ENCODE measurements at places on chromosomes 2 and 18.

- DNase-seq: peak; percentile 35
These were observed 209.9 kb downstream of the SEPTIN10 start for GRCh38 chr2:109403841-109404201.

DNA sequence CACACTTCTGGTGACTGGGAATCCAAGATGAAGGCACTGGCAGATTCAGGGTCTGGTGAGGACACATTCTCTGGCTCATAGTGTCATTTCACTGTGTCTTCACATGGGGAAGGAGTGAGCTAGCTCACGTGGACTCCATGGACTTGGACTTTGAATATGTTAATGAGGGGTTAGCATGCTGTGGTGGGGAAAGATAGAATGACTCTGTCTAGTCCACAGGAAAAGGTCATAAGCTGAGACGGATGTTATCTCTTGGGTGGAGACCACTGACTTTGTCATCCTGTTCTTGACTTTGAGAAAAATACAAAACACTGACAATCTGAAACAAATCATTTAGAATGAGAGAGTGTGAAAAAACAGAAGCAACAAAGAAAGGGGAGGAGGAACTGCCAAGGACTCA is 145.9 kb downstream of the PIK3C3 start:
- no peak for DNase-seq

GRCh38 chr2:118250463-118250862 is 162.2 kb downstream of the INSIG2 start:
- DNase-seq: peak; percentile 21

- no peak for DNase-seq
These were observed 45.2 kb downstream of the ITGA6 start for GRCh38 chr2:172472446-172473033.

DNA sequence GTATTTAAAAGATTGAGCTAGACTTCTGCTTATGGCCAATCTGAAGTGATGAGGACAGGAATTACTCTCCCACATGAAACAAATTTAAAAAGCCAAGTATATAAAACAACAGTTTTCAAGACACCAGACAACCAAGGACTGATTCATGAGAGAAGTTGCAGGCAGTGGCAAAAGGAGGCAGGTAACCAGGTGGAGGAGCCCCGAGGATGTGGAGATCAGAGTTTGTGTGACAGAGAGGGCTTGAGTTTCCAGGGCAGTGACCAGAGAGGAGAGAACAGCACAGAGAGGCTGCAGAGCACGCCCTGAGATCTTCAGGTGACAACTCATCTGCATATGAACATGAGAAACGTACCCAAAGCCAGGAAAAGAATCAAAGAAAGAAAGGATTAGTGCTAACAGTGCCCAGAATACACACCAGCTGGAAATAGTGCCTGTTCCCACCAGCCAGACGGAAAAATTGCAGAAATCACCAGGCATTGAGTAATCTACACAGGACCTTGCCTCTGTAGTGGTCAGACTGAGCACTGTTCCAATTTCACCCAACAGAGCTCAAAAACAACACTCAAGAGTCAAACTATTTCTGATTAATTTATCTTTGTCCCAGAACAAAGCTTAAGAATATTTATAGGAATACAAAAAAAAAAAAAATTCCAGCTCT is 173.1 kb downstream of the SEPTIN10 start:
- DNase-seq: no peak

DNA sequence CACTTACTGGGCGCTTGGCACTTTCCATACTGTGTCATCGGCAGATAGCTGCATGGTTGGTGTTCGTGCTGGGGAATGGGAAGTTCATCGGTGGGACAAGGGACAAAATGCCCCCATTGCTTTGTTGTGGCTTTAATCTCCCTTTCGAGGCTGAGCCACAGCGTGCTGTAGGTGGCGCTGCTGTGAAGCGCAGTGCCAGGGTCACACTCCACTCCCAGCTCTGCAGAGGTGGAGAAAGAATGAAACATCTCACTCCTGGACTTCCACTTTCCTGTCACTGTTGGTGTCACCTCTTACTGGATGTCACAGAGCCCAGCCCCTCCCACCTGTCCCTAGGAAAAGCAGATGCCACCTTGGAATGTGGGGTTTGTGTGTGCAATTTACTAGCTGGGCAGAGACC is 8.7 kb downstream of the TYMS start:
- no peak for DNase-seq

GRCh38 chr2:213167271-213167930 is 16.0 kb upstream of the IKZF2 start:
- DNase-seq: no peak

DNA sequence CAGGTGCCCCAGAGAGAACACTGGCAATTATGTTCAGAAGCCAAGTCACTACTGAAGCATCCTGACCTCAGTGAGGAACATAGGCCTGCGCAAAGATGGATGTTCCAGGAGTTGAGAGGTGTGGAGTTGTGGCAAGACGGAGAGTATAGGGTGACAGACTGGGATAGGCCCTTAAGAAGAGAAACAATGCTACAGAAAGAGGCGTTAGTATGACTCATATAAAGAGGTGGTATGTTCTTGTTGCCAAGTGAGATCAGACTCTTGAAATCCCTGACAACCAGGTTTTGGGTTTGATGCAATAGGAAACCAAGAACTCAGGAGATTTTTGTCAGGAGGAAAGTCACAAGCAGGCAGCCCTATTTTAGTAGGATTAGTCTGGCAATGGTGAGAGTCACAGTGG is 185.6 kb downstream of the RIT2 start:
- DNase-seq: peak; percentile 4

- peak; percentile 9 for DNase-seq
These were observed 28.0 kb upstream of the ARHGEF4 start for GRCh38 chr2:130808482-130809268.

DNA sequence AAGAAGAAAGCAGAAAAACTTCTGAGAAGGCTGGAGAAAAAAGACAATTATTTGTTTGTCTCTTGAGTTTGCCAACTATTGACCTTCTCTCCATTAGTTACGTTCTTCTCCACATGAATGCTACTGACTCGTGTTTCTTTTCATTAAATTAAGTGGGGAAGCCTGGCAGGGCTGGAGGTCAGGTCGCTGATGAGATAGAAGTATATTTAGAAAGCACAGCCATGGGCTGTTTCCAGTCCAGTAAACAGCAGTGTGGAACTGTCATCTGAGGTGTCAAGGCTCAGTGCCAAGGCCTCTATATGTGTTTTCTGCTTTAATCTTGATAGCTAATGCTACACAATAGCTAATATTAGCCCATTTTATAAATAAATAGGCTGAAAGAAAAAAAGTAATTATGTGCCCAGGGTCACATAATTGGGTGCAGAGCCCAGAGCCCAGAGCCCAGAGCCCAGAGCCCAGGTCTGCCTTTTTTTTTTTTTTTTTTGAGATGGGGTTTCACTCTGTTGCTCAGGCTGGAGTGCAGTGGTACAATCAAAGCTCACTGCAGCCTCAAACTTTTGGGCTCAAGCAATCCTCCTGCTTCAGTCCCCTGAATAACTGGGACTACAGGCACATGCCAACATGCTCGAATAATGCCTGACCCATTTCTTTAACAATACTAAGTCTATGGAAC is 6.3 kb downstream of the MSGN1 start:
- DNase-seq: no peak

GRCh38 chr2:136490100-136490499 is 275.2 kb upstream of the THSD7B start:
- DNase-seq: no peak

GRCh38 chr18:54878159-54878622 is 49.9 kb downstream of the RAB27B start:
- no peak for DNase-seq

All from RCC 7860 (cell line).